ENCODE measurements at places on chromosomes 12 and 14.

GRCh38 chr12:28939427-28939826 is 209.7 kb upstream of the FAR2 start:
- DNase-seq = no peak

DNA sequence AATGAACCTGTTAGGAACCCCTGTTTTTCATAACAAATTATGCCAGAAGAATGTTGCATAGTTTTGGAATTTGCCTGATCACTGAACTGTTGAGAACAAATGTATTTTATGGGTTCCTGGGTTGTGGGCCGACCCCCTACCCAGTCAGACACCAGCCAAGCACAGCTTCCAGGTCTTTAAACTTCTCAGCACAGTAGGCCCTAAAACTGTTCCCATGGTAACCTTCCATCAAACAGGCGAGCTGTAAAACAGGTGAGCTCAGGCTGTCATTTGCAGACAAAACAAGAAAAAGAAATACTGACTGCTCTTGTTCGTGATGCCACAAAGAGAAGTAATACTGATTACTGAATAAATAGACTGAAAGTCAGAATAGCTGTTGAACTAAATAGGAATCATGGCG is 147.0 kb downstream of the PTPRO start:
- DNase-seq = no peak

DNA sequence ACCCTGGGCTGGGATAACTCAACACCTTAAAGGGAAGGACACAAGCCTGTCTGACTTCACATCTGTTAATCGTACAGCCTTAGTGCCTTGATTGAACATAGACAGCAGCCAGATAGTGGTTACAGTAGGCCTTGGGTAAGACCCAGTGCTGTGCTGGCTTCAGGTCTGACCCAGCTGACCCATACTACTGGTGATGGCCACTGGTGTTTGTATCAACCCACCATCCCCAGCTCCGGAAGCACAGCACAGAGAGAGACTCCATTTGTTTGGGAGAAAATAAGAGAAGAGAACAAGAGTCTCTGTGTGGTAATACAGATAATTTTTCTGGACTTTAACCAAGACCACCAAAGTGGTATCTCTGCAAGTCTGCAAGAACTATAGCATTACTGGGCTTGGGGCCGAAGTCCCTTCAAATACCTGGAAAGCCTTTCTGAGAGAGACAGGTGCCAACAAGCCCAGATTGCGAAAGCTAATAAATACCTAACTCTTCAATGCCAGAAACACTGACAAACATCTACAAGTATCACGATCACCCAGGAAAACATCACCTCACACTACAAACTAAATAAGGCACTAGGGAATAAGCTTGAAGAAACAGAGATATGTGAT is 330.1 kb upstream of the GARIN2 start:
- no peak for DNase-seq

DNA sequence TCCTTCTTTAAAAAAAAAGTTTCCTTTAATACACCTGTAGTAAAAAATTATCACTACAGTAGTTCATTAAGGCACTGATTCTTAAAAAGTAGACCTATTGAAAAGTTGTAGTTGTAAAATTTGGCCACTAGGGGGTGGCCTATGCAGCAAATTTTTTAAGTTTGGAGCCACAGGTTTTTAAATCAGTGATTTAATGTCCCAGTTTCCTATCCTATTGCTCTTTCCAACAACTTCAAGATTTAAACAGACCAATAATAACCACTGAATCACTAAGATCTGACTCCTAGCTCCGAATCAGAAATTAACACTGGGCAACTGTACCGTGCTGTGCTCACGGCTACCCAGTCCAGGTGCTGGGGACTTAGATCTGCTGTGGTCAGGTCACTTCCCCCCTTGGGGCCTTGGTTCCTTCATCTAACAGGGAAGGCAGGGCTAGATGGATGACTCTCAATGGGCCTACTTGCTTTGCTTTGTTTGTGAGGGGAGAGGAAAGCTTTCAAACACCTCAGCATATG is 279.3 kb downstream of the MED13L start:
- peak; percentile 27 for DNase-seq

DNA sequence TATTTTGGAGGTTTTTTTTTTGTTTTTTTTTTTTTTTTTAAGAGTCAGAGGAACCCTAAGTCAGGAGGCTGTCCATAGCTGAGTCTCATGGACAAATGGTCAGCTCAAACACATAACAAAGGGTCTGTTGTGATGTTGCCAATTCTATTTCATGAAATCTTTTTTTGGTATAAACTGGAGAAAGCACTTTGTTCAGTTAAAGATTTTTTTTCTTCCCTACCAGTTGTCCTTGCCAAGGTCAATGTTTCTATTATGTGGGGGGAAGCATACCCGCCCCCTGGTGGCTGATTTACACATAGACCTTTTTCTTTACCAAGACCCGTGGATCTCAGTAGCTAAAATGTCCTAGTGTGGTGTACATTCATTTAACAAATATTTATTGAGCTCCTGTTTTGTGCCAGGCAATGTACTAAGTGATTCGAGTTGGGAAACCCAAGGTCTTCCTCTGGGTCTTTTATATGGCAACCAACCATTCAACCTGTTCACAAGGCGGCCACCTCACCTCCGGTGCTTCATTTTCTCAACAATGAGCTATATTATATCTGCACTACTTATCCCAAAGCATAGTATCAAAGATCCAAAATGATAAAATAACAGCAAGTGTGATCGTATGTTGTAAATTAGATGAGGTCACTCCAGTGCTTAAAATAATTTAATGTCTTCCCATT is 214.5 kb downstream of the PAH start:
- peak; percentile 48 for DNase-seq

- DNase-seq = no peak
These were observed 167.1 kb downstream of the TBX5 start for GRCh38 chr12:114238808-114239207.

DNA sequence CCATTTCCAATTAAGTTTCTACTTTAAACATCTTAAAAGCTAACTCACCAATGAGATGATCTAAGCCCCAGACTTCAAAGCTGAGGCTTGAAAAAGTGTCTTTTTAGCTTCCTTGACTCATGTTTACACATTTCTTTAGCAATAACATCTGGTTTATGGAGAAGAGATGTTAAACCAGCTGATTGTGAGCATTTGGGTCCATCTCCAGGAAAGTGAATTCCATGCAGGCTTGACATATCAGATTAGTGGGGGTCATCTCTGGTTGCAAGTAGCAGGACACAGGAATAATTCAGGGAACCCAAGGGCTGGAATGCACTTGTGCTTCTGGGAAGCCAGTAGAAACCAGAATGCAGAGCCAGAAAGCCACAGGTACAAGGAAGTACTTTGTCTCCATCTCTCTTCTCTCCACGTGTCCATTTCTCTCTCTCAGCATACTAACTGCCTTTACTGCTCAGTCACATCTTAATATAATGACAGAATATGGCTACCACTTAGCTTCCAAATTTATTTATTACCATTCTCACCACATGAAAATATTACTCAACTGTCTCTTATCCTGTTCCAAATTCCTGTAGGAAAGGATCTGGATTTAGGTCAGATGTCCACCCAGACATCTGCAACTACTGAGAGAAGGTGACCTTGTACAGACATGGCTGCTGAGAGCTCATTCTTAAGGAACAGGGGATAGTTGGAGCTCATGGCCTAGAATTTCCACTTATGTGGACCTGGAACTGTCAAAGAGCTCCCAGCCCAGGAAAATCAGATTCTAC is 104.4 kb downstream of the SCN8A start:
- no peak for DNase-seq

DNA sequence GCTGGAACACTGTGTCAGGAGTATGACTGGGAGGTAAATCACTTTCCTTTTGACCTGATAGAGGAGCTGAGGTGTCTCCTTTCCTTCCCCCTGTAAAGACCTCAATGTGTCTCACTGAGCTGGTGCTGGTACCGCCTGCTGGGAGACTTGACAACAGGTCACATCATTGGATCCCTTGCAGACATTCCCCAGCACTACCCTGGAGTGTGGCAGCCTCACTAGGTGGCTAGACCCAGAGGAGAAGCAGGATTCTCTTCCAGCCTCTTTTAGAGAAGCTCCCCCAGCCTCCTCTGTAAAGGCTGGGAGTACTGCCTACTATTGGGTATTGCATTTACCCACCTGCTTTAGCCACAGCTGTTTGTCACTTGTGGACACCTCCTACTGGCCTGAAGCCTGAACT is 223.9 kb downstream of the ADGRD1 start:
- DNase-seq = no peak

DNA sequence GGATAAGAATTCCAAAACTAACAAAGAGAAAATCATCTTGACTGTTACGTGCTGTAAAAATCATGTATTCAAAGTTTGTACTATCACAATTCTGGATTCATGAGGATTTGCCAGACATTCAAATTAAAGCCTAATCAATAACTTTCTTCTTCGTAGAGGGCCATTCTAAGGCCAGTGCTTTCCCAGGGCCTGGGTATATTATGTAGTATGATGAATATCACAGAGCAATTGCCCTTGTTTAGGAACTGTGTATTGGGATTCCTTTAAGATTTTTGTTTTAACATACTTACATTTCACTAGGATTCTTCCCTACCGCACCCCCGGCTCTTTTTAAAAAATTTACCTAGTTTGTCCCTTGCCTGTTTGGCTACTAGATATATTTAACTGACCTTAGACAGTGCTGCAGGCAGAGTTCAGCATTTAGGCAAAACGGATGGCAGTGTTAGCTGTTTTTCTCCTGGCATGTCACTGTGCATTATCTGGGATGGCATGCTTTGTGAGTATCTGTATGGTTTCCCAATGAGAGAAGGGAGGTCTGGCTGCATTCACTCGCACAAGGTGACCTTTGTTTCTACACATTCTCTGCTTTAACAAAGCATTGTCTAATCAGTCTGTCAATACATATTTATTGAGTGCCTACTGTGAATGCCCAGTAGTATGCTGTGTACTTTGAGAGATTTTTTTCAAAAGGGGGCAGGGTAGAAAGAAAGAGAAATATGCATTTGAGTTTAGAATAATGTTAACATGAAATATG is 63.3 kb downstream of the ERC1 start:
- DNase-seq = peak; percentile 67

GRCh38 chr14:66121859-66122258 is 364.3 kb upstream of the CCDC196 start:
- DNase-seq = no peak

- no peak for DNase-seq
These were observed 333.3 kb downstream of the ZFP36L1 start for GRCh38 chr14:68459480-68460136.

- DNase-seq = no peak
These were observed 10.1 kb downstream of the LTBP2 start for GRCh38 chr14:74601982-74602381.

DNA sequence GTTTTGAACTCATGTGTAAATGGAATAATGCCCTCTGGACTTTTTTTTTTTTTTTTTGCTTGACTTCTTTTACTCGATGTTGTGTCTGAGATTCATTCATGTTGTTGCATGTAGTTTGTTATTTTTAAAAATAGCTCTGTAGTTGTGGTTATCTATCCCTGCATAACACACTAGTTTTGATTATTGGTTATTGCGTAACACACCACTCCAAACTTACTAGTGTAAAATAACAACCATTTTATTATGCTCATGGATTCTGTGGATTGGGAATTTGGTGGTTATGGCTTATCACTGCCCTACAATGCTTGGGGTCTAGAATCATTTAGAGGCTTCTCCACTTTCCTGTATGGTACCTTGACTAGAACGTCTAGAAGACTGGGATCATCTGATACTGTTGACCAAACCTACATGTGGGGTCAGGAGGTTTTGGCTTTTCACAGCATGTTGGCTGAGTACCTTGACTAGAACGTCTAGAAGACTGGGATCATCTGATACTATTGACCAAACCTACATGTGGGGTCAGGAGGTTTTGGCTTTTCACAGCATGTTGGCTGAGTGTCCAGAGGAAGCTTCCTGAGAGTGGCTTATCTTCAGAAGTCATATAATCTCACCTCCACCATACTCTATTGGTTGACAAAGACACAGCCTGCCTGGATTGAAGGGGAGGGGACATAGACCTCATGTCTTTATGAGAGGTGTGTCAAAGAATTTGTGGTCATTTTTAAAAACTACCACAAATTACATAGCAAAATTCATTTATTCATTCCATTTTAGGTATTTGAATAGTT is 11.6 kb downstream of the VRK1 start:
- no peak for DNase-seq

GRCh38 chr14:81450100-81450531 is 50.0 kb upstream of the STON2 start:
- no peak for DNase-seq

- no peak for DNase-seq
These were observed 24.6 kb downstream of the RFLNA start for GRCh38 chr12:124319368-124320050.

DNA sequence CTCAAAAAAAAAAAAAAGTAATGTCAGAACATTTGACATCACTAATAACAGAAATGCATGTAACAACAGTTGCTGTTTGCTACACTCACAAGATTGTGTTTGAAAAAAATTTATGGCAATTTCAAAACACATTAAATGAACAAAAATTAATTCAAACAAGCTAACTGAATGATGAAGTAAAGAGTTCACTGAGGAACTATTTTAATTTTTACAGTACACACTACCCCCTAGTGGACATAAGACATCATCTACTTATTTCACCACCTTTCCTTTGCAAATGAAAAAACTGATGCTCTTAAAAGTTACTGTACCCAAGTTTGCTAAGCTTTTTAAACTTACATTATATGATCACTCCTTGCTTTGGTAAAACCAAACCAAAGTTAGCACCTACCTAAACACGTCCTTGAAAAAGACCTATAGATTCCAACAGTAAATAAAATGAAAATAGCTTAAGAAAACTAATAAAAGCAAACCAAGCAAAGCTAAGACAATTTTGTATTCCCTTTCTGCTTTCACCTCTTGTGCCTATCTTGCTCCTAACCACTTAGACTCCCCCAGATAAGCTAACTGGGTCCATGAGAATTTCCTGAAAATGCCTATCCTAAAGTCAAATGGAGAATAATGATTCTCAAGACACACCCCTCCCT is 22.2 kb downstream of the UBE2N start:
- DNase-seq = peak; percentile 41

- no peak for DNase-seq
These were observed 128.8 kb downstream of the PAPOLA start for GRCh38 chr14:96631030-96631429.

GRCh38 chr12:94182986-94183707 is 34.8 kb downstream of the PLXNC1 start:
- no peak for DNase-seq

DNA sequence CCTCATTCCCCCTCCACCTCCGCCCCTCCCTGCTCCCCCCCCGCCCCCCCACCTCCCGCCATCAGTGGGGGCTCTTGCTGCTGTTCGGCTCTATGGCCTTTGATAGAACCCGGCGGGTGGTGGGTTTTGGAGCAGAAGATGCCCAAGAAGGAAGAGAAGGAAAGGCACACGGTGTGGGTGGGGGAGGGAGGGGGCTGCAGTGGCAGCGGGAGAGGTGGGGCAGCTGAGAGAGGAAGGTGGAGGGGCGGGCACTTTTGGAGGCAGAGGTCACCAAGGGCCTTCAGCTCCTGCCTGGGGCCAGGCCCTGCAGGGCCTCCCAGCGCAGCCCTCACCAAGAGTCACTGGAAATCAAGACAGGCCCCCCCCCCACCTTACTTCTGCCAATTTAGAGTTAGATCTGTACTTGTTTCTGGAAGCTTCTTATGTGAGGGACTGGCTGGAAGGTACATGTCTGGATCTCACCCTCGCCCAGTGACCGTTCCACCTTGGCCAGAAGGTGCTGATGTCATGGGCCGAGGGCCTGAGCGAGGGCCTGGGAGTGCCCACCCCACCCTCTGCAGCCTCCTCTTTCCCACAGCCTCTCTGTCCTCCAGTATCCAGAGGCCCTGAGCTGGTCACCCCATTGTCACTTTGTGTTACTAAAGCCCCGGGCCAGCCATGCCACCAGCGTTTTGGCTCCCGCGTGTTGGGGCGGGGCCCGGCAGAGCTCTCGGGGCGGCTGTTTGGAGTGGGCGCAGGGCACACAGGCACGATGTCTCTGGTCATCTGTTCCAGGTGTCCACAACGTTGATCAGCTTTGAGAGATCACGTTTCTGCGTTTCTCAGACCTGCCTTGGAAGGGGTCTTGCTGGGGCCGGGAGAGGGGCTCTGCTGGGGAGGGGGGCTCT is 153.9 kb downstream of the KIF26A start:
- DNase-seq = no peak
